ENCODE measurements at places on chromosomes 16 and 17. TPM values are rescaled to one million over a fixed set of nuclear protein-coding genes. Genes with fewer than 3 reads are reported as not detected.

GRCh38 chr16:27489906-27490305, 59.8 kb downstream of the GTF3C1 start:
- H3K4me3 ChIP-seq = no peak overlapping the region
- DNase-seq = no peak

DNA sequence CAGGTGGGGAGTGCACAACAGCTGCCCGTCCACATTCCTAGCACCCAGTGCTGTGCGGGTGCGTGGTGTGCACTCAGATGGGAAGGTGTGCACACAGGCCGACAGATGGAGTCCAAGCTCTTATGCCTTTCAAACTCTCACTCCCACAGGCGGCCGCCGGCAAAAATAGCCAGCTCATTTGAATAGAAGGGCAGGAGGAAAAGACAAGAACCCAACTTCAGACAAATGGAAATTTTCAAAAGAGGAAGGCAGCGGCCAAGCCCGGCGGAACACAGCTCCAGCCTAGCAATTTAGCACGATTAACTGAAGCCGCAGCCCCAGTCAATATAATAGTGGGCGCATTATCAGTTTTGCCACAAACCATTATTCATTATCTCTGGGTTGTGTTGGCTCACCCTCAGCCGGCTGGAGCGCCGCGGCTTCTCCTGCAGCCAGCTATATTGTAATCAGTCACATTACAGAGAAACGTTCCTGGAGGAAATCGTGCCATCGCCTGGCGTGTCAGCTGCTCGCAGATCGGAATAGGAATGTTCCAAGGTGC, 103.9 kb upstream of the SEC14L1 start:
- H3K4me1 ChIP-seq = no peaks in the 10 kb centered on the region
- no peak for DNase-seq
- no peaks in the 10 kb centered on the region for H3K36me3 ChIP-seq
- no peaks in the 10 kb centered on the region for H3K27me3 ChIP-seq
- peak overlapping the region; percentile 63 for H3K27ac ChIP-seq

The RHBDL1 gene
- 5.1 TPM for total RNA-seq

GRCh38 chr17:78351449-78352006, 8.3 kb downstream of the SOCS3 start:
- no peaks in the 10 kb centered on the region for H3K27me3 ChIP-seq
- no peak overlapping the region for H3K4me3 ChIP-seq
- no peak overlapping the region for H3K27ac ChIP-seq
- DNase-seq = peak; percentile 95

The BPTF gene
- 189 TPM for total RNA-seq

GRCh38 chr16:85286951-85287814, 174.9 kb upstream of the CIBAR2 start:
- H3K27ac ChIP-seq = peak overlapping the region; percentile 82
- H3K36me3 ChIP-seq = no peaks in the 10 kb centered on the region
- no peak overlapping the region for H3K4me3 ChIP-seq
- no peak for DNase-seq
- no peaks in the 10 kb centered on the region for H3K4me1 ChIP-seq

The DPEP3 gene
- 2.9 TPM for total RNA-seq

DNA sequence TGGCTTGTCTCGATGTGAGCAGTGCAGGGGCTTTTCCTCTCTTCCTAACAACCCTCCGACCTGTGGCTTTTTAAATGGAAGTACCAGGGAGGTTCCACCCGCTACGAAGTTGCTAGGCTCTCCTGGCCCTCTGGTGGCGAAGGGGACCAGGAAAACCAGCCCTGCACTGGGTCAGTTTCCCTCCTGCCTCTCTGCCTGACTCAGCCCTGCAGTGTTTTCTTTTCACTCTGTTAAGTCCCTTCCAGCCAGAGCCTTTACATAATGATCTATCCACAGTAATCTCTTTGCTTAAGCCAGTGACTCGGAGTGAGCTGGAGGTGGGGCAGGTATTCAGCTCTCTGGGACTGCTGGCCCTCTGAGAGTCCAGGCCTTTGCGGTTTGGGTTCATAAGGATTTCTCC, 331.3 kb upstream of the EEF2KMT start:
- H3K36me3 ChIP-seq = no peaks in the 10 kb centered on the region
- H3K27me3 ChIP-seq = no peaks in the 10 kb centered on the region
- DNase-seq = peak; percentile 91
- H3K4me3 ChIP-seq = no peak overlapping the region
- H3K4me1 ChIP-seq = no peaks in the 10 kb centered on the region

GRCh38 chr17:39054111-39054645, 87.0 kb upstream of the FBXO47 start:
- peak; percentile 40 for DNase-seq
- H3K4me1 ChIP-seq = no peaks in the 10 kb centered on the region
- no peaks in the 10 kb centered on the region for H3K36me3 ChIP-seq

The RFNG gene
- total RNA-seq = 43.5 TPM

The KRT25 gene
- total RNA-seq = not detected

DNA sequence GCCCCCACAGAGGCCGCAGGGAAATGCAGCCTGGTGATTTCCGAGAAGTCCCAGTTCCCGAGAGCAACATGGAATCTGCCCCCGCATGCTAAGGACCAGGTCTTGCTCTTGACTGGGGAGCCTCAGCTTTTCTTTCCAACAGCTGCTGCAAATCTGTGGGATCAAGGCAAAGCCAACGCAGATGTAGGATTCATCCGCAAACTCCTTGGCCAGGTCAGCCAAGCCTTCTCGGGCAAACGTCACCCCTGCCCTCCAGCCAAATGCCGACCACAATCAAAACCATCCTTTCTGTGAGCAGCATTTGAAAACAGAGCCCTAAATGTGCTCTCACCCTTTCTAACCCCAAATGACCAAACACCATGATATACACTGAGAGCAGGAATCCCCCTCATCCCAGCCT, 54.0 kb downstream of the MRM3 start:
- peak overlapping the region; percentile 62 for H3K27ac ChIP-seq
- H3K4me1 ChIP-seq = no peaks in the 10 kb centered on the region
- no peak for DNase-seq
- H3K27me3 ChIP-seq = no peaks in the 10 kb centered on the region
- no peak overlapping the region for H3K4me3 ChIP-seq

GRCh38 chr16:46612121-46612520, 9.1 kb downstream of the SHCBP1 start:
- H3K27ac ChIP-seq = no peak overlapping the region
- H3K27me3 ChIP-seq = no peaks in the 10 kb centered on the region
- peaks cover 63% of the 10 kb centered on the region for H3K36me3 ChIP-seq

GRCh38 chr17:29368926-29369325, 21.2 kb upstream of the TAOK1 start:
- no peaks in the 10 kb centered on the region for H3K27me3 ChIP-seq
- H3K36me3 ChIP-seq = no peaks in the 10 kb centered on the region
- DNase-seq = peak; percentile 66
- H3K4me3 ChIP-seq = no peak overlapping the region
- H3K27ac ChIP-seq = peak overlapping the region; percentile 70

GRCh38 chr17:31492880-31493655, 101.6 kb downstream of the RAB11FIP4 start:
- peaks cover 7% of the 10 kb centered on the region for H3K4me1 ChIP-seq
- H3K4me3 ChIP-seq = no peak overlapping the region
- H3K27ac ChIP-seq = no peak overlapping the region
- H3K36me3 ChIP-seq = no peaks in the 10 kb centered on the region
- no peak for DNase-seq

The CCL7 gene
- total RNA-seq = not detected

GRCh38 chr17:64081802-64082799, 47.8 kb downstream of the ERN1 start:
- H3K27me3 ChIP-seq = no peaks in the 10 kb centered on the region
- H3K4me3 ChIP-seq = no peak overlapping the region
- DNase-seq = no peak
- H3K4me1 ChIP-seq = peaks cover 2% of the 10 kb centered on the region
- no peak overlapping the region for H3K27ac ChIP-seq

DNA sequence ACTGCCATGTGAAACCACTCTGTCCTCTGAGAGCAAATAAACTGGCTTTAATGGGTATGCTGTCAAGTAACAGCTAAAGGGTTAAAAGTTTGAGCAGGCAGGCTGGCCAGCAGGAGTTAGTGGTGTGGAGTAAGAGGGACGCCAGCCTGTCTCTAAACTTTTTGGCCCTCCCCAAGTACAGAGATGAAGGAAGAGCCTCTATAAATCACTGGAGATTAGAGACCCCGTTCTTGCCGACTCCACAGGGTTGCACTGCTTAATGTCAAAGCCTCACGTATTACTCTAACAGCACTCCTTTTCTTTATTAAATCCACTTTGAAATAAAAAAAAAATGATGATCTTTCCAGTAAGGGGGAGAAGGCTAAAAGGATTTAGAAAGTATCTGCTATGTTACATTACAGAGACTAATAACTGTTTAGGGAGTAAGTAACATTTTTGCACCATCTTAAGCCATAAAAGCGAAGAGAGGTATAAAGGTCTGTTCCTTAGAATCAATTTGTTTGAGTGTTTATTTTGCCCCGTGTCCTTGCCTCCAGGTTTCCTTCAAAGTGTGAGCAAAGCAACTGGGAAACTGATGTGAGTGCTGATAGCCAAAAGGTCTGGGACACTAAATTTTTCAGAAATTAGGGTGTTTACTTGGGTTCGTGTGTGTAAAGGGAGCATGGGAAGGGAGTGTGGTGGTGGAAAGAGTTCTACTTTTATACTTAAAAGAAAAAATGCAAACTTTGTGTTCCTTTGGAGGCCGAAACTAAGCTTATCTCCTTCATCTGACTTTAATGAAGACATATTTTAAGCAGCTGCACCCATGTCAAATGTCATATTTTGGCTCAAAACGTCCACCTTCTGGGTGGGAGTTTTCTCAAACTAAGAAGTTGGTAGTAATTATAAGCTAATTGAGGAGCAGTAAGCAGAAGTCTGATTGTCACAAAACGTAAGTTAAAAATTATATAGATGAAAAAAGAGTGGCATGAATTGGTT, 109.9 kb upstream of the TBX2 start:
- H3K27me3 ChIP-seq = peaks cover 29% of the 10 kb centered on the region
- H3K4me3 ChIP-seq = no peak overlapping the region
- peaks cover 25% of the 10 kb centered on the region for H3K4me1 ChIP-seq
- no peak overlapping the region for H3K27ac ChIP-seq

GRCh38 chr17:66302761-66303626, 581 bp downstream of the PRKCA start:
- H3K36me3 ChIP-seq = no peaks in the 10 kb centered on the region
- H3K4me1 ChIP-seq = peaks cover 6% of the 10 kb centered on the region
- H3K27ac ChIP-seq = no peak overlapping the region
- peak overlapping the region; percentile 75 for H3K4me3 ChIP-seq
- peaks cover 38% of the 10 kb centered on the region for H3K27me3 ChIP-seq

- H3K27ac ChIP-seq = no peak overlapping the region
- H3K36me3 ChIP-seq = no peaks in the 10 kb centered on the region
These were observed 108.4 kb upstream of the ZKSCAN2 start for GRCh38 chr16:25366078-25366477.

DNA sequence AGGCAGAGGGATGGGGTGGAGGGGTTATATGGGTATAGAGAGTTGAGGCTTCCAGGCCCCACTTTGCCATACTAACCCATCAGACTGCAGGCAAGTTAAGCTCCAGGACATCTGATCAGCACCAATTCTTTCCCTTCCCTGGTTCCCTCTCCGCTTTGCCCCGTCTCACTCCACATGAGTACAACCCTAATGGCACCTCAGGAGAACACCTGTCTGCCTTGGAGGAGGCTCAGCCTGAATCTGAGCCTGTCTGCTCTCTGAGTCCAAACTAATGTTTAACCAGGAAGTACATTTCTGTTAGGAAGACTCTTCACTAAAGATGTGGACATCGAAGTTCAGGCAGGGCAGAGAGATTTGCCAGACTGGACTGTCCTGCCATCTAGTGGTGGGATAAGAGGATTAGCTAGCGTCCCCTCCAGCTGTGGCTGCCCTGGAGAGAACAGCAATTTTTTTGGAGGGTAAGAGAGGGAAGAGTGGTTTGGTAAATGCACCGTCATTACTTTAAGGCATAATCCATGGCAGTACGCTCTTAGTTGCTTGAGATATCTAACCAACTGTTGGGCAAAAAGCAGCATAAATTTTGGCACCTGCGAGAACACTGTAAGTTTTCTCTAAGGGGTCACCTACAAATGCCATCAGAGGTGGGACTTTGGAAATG, 29.2 kb upstream of the LRRC75A start:
- H3K27me3 ChIP-seq = no peaks in the 10 kb centered on the region
- H3K27ac ChIP-seq = no peak overlapping the region
- DNase-seq = peak; percentile 92
- H3K4me1 ChIP-seq = peaks cover 4% of the 10 kb centered on the region
- H3K36me3 ChIP-seq = no peaks in the 10 kb centered on the region
- no peak overlapping the region for H3K4me3 ChIP-seq

The FOXC2 gene
- 0.16 TPM for total RNA-seq

The SLC5A10 gene
- total RNA-seq = 0.29 TPM

GRCh38 chr17:27845264-27846041, 45.1 kb upstream of the NOS2 start:
- no peak overlapping the region for H3K4me3 ChIP-seq
- H3K36me3 ChIP-seq = no peaks in the 10 kb centered on the region
- no peaks in the 10 kb centered on the region for H3K4me1 ChIP-seq
- peak; percentile 16 for DNase-seq

GRCh38 chr17:41919840-41920579, 1.3 kb upstream of the ACLY start:
- peaks cover 7% of the 10 kb centered on the region for H3K4me1 ChIP-seq
- H3K27ac ChIP-seq = peak overlapping the region; percentile 86
- peak overlapping the region; percentile 84 for H3K4me3 ChIP-seq
- DNase-seq = peak; percentile 81
- H3K36me3 ChIP-seq = no peaks in the 10 kb centered on the region

GRCh38 chr17:40350689-40351358, 13.7 kb downstream of the GJD3 start:
- H3K36me3 ChIP-seq = peaks cover 48% of the 10 kb centered on the region
- peak overlapping the region; percentile 97 for H3K27ac ChIP-seq
- DNase-seq = peak; percentile 62
- H3K27me3 ChIP-seq = no peaks in the 10 kb centered on the region
- H3K4me1 ChIP-seq = peaks cover 8% of the 10 kb centered on the region
- no peak overlapping the region for H3K4me3 ChIP-seq

The TBC1D3B gene
- 14.5 TPM for total RNA-seq

GRCh38 chr17:36578671-36579070, 13.0 kb upstream of the DHRS11 start:
- H3K4me3 ChIP-seq = no peak overlapping the region
- H3K27ac ChIP-seq = no peak overlapping the region
- no peaks in the 10 kb centered on the region for H3K4me1 ChIP-seq
- DNase-seq = no peak
- H3K27me3 ChIP-seq = no peaks in the 10 kb centered on the region

DNA sequence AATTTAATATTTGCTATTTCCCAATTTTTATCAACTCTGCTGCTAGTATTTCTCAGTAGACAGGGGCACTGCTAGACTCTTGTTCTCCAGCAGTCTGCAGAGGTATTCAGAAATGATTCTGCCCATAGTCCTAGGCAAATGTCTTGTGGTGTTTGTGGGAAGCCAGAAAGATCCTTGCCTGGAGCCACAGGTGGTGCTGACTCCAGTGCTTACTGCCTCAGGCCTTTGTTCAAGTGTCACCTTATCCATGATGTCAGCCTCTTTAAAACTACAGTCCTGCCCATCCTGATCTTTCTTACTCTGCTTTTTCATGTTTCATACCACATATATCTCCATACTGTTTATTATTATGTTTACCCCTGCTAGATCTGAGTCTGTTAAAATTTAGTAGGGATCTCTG, 26.5 kb downstream of the ZSWIM7 start:
- peaks cover 5% of the 10 kb centered on the region for H3K4me1 ChIP-seq
- no peaks in the 10 kb centered on the region for H3K27me3 ChIP-seq
- DNase-seq = no peak
- peaks cover 30% of the 10 kb centered on the region for H3K36me3 ChIP-seq
- no peak overlapping the region for H3K27ac ChIP-seq
- no peak overlapping the region for H3K4me3 ChIP-seq

Measured in endodermal cell (in vitro differentiated cells).